IPS DF 19.7 (cell line): ENCODE measurements at places on chromosomes 11 and 22.

- no peak for DNase-seq
These were observed 22.1 kb upstream of the RRAS2 start for GRCh38 chr11:14380947-14381561.

- DNase-seq, result no peak
These were observed 151.1 kb upstream of the ISX start for GRCh38 chr22:34914846-34915245.

- no peak for DNase-seq
These were observed 32.5 kb downstream of the WT1 start for GRCh38 chr11:32402836-32403235.

DNA sequence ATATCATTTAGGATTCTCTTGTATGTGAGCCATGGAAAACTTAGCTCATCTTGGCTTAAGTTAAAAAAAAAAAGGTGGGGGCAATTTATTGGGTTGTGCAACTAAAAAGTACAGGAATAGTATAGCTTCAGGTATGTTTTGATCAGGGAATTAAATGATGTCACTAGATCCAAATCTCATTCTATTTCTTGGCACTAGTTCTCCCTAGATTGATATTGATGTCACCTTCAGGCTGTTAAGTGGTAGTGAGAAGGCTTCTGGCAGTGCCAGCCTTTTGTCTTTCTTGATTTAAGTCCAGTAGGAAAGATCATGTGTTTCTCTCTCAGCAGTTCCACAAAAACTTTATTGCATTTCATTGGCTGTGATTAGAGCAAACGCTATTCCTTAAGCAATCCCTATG is 65.0 kb upstream of the ZBED5 start:
- no peak for DNase-seq

GRCh38 chr22:37026325-37026724 is 6.8 kb downstream of the MPST start:
- DNase-seq, result no peak

- DNase-seq, result no peak
These were observed 22.6 kb upstream of the GNAZ start for GRCh38 chr22:23047742-23048141.

GRCh38 chr11:35085531-35086165 is 53.3 kb upstream of the CD44 start:
- no peak for DNase-seq

DNA sequence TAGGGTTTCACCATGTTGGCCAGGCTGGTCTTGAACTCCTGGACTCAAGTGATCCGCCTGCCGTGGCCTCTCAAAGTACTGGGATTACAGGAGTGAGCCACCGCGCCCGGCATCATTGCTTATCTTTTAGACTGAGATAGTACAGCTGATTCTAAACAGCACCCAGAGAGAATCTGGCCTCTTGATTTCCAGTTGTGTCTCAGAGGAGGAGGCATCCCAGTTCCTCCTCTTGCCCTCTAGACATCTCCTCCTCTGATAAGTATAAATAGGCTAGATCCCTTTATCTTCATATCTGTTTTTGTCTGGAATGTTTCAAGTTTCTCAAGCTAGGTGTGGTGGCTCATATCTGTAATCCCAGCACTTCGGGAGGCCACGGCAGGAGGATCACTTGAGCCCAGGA is 7.0 kb downstream of the MARK2 start:
- no peak for DNase-seq

DNA sequence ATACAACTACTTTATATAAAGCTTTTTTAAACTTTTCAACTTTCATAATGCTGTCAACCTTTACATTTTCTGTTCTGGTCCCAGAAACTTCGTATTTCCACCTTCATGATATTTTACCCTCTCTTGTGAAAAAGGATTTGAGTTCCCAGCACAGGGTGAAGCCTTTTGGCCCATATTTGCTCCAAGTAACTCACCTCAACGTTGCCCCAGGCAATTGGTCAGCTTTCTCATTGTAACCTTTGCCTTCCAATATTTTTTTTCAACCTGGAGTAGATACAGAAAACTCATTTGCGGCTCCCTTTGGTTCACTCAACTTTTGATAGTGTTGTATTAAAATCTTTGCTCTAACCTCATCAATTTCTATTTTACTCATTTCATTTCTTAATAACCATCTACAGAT is 21.1 kb upstream of the FAR1 start:
- DNase-seq, result no peak

GRCh38 chr11:68006606-68007166 is 2.8 kb upstream of the UNC93B1 start:
- DNase-seq, result no peak

DNA sequence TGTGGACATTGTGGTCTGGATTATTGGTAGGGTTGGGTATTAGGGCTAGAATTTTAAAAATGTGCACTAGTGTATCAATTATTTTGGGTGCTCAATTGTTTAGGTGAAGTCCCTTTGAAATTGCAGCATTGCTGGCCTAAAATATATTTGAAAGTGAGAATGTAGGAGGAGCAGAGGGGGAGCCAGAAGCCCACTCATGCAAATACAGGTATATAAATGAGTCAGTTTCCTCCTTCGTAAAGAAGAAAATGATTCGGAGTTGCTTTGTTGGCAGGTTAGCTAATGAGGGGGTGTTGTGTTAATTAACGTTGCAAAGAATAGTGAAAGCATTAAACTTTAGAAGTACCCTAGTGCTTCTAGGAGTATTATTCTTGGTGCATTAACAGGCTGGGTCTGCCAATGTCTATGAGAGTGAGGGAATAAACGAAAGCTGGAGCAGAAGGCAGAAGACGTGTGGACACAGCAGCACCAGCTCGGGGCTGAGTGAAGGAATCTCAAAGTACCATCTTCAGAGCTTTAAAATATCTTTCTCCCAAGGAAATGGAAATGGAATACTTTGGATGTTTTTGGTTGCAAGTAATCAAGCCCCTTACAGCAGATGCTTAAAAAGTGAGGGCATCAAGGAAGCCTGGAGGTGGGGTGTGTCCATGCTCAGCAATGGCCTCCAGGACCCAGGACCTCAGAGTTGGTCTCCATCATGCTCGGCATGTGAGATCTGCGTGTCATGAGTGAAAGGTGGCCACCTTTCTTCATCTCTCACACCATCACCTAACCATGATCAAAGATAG is 522.9 kb downstream of the NTM start:
- DNase-seq, result no peak

- no peak for DNase-seq
These were observed 17.8 kb downstream of the FIBIN start for GRCh38 chr11:27011560-27012233.

DNA sequence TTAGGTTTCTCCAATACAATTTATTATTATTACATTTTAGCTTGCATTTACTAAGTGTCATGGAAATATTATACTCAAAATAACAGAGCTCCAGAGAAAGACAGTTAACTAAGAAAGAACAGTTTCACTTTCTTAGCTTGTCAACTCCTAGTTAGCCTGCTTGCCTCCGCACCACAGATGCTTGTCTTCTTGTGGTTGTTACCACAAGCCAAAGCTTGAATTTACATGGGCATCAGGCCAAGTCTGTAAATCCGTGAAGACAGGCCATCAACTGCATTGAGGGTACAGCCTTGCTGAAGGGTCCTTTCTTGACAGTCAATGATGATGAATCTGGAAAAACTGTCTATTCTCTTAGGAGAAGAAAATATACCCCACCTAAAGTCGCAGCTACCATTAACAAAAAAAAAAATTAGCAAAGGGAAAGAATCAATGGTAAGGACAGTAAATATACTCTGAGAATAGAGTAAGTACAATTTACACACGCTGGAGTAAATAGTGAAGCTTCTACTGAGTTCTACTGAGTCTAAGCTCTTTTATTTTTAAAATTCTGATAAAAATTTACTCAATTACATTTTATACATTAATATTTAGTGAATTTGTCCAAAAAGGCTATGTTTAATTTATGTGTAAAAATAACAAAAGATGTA is 15.6 kb upstream of the DENND5A start:
- DNase-seq, result no peak

DNA sequence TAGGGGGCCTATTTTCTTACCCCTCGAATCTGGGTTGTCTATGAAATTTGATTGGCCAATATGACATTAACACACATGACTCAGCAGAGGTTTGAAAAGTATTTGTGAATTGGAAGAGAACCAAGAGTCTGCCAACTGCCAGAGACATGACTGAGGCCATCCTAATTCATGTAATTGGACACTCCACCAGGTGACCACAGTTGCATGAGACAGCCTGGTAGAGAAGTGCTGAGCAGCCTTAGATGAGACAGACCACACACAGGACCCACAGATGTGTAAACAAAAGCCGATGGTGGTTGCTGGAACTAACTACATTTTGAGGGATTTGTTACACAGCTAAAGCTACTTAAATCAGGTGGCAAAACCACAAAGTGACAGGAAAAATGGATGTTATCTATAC is 855 bp upstream of the MS4A5 start:
- DNase-seq, result no peak

- DNase-seq, result no peak
These were observed 1.8 kb upstream of the APOL3 start for GRCh38 chr22:36162127-36163034.

GRCh38 chr22:25452116-25452700 is 112.3 kb upstream of the GRK3 start:
- DNase-seq, result no peak

- DNase-seq, result no peak
These were observed 9.9 kb upstream of the EHD1 start for GRCh38 chr11:64888406-64888728.

GRCh38 chr11:110076371-110076965 is 16.7 kb upstream of the ZC3H12C start:
- DNase-seq, result no peak

DNA sequence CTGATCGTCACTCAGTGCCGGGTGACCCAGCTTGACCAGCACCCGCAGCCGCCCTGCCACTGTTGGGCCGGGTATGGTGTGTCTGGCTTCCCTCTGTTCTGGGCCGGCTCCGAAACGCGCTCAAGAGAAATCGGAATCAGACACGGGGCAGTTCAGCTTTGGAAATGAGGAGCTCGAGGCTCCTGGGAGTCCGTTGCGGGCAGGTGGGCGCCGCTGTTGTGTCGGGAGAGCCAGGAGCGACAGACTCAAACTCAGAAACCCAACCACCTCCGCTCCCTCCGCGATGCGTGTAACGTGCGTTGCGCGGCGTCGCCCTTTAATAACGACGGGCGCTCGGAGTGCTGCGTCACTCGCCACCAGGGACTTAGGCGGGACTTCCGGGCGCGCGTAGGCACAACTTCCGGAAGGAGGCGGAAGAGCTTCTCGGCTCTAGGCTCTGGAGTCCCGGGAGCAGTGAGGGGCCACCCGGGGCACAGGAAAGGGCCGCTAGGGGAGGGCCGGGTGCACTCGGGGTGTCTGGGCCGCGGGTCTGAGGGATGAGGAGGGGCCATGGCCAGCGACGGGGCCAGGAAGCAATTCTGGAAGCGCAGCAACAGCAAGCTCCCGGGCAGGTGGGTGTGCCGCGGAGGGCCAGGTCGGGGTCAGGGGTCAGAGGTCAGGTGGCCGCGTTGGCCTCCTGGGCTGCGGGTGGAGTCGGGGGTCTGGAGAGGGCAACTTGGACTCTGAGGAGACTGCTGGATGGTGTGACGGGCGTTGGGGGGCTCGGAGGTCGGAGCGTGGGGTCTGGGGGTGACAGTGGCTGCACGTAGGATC is at the start of gene TBC1D22A:
TBC1D22A (plus strand) TSS at position 413 of the 813 bp plus-strand sequence; CDS start at position 550, 137 bp downstream.
- DNase-seq, result peak; percentile 67

GRCh38 chr11:126797457-126798169 is 203.0 kb downstream of the KIRREL3 start:
- no peak for DNase-seq

DNA sequence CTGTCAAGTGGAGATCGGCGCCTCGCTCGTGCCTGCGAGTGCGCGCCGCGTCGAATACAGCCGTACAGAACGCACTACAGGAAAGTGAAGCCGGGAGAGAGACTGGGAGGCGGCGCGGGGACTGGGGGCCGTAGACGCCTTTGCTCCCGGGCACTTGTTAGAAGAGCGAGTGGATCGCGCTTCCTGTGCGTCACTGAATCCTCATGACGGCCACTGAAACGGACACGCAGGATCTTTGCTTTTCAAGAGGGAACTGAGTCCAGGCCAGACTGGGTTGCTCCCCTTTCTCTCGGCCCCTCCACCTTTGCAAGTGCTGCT is 314 bp downstream of the RIC8A start:
- no peak for DNase-seq

- no peak for DNase-seq
These were observed 23.6 kb upstream of the MYRF start for GRCh38 chr11:61728940-61729219.

GRCh38 chr22:18975434-18976196 is 39.5 kb upstream of the PRODH start:
- DNase-seq, result no peak

GRCh38 chr22:27799827-27800249 is 1.7 kb downstream of the MN1 start:
- DNase-seq, result no peak

DNA sequence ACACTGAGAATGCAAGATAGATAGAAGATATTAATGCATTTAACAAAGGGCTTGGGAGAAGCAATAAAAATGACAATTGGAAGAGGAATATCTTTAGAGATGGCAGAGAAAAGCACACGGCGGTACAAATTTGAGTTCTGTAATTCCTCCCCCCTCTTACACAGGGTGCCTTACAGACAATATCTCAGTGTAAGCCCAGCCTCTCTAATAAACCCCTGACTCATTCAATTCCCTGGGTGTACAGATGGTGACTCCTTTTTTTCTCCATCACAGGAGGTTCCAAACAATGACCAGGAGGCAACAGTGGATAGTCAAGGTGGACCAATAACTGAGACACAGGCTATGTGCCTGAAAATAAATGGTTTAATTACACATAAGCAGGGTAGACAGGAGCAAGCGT is 598.6 kb downstream of the OPCML start:
- DNase-seq, result no peak

DNA sequence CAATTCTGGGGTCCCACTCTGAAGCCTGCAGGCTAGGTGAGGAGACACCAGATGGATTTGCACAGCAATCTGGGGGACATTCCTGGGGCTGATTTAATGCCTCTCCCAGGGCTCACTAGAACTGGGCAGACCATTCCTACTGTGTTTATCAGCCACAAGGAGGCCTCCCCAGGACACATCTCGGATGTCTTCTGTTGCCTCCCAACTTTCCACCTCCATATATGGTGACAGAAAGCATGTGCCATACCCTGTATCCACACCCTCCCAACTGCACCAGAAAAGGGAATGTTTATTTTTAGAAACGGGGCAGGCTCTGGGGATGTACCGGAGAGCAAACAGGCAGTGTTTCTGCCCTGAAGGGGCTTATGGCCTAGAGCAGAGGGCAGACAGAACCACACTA is 181.8 kb downstream of the CSNK2A3 start:
- DNase-seq, result no peak

- DNase-seq, result no peak
These were observed 35.6 kb downstream of the MYH9 start for GRCh38 chr22:36351921-36352802.

DNA sequence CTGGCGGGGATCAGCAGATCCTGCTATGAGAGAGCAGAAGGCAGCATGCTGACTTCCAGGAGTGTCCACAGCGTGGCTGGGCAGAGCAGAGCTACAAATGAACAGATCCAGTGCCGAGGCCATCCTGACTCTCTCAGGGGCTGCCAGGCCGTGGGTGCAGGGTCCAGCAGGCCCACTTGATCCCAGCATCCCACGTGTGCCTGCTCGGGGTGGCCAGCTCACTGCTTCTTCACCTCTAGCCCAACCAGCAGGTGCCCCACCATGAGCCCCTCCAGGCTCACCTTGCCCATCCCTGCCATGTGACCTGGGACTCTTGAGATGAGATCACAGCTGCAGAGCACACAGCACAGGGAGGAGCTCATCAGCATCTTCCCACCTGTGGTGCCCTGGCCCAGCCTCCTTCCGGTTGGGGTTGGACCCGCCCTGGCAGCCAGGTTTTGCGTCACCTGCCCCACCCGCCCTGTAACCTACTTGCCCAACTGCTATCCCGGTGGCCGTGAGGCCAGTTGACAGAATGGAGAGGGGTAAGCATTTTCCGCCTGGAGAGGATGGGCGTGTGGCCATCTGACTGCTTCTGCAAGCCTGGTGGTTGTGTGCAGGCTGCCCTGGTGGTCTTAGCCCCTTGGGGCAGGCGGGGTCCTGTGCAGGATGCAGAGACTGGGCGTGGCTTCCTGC is 11.0 kb downstream of the TANGO2 start:
- DNase-seq, result no peak
